Stimulated activated CD4-positive, alpha-beta T cell treated with anti-CD3 and anti-CD28 coated beads, Interleukin-12 subunit alpha, Interleukin-12 subunit beta, amount 100 ng/mL, for 48 hours (primary cell): ENCODE measurements at places on chromosomes 7 and 10.

- DNase-seq = no peak
Measured at GRCh38 chr7:128100949-128101713, 69.9 kb upstream of the LRRC4 start.

DNA sequence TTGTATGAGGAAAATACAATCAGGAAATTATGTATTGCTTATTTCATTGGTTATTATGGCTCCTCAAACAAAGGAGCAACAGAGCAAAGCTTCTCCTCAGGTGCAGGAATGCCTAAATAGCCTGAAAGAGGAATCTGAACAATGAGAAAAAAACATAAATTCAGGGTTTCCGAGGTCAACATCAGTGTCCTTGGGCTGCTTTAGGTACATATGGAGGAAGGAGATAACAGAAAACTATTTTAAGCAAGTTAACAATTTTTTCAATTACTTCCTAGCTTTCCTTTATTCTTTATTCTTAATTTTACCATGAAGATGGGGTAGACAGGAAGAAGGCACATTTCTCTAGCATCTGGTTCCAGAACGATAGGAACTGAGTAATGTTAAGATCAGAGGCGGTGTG, 14.0 kb downstream of the SLC16A9 start:
- no peak for DNase-seq

DNA sequence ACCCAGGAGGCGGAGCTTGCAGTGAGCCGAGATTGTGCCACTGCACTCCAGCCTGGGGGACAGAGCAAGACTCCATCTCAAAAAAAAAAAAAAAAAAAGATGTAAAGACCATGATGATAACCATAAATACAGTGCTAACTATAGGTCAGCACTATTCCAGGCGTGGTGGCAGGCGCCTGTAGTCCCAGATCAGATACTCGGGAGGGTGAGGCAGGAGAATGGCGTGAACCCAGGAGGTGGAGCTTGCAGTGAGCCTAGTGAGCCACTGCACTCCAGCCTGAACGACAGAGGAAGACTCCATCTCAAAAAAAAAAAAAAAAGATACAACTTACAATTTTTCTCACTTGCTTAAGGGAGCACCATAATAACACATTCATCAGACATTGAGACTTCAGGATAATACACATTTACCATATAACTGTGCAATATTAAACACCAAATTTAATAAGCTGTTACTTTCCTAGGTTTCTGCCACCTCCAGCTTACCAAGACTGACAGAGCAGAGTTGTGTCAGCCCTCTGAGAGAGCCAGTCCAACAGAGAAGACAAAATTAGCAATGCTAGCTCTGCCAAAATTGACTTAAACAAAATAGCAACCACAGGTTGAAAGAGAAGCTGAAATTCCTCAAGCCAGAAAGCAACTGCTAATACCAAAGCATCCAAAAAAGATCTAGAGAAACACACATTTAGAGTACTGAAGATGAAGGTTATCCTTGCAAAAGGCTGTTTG, 8.2 kb downstream of the DNA2 start:
- DNase-seq = no peak

- no peak for DNase-seq
Measured at GRCh38 chr10:86652361-86653202, 1.8 kb upstream of the OPN4 start.

GRCh38 chr10:67477868-67478267, 218.1 kb downstream of the CTNNA3 start:
- no peak for DNase-seq

DNA sequence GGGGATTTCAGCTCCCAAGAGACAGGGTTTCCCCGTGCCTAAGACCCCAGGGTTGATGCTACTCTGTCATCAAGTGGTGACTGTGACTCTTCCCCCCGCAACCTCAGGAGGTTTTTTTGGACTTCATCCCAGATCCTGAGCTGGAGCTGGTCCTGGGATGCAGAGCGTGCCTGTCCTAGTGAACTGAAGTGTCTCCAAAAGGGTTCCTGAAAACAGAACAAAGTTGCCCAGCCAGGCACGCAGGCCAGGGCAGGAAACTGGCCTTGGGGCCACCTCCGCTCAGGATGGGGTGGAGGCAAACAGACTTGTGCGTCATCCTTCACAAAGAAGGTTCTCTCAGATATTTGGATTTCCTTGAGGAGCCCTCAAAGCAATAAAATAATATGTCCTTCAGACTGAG, 118.9 kb downstream of the ITIH5 start:
- DNase-seq = no peak

DNA sequence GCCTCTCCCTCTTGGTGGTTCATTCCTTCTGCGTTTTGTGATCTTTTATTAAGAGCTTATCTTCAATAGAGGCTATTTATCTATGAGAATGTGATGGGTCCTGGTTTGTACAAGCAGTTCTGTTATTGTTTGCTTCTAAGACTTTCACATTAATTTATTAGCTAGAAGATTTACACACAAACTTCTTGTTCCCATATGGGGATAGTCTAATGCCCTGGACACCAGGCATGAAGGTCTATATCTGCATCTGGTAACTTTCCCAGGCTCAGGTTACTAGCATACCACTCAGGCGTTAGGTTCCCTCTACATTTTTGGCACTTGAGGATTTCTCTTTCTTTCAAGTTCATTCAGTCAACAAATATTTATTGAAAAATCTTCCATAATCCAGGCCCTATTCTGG, 7.7 kb downstream of the XPNPEP1 start:
- DNase-seq = no peak

- DNase-seq = no peak
Measured at GRCh38 chr7:48782511-48782910, 141.8 kb upstream of the CDC14C start.

GRCh38 chr10:69057951-69058297, 30.0 kb upstream of the SRGN start:
- no peak for DNase-seq

- DNase-seq = no peak
Measured at GRCh38 chr10:119761106-119761505, 35.3 kb downstream of the INPP5F start.

DNA sequence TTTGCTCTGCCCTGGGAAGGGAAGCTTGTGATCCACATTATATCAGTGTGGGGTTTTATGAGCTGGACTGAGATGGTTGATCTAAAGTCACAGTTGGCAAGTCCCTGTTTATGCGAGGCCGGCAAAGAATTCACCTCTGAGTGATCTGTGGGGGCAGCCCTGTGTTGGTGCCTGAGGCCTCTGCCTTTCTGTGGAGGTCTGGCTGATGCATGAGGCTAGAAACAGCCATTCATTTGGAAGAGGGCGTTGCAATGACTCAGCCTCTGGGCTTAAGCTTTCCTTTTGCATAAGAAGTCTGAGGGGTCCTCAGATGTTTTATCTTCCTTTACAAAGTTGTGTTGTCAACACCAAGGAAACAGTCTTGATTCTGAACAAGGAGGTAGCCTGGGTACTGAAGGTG, 126.9 kb downstream of the MGMT start:
- DNase-seq = no peak

- no peak for DNase-seq
Measured at GRCh38 chr7:17936321-17936720, 4.0 kb downstream of the SNX13 start.

DNA sequence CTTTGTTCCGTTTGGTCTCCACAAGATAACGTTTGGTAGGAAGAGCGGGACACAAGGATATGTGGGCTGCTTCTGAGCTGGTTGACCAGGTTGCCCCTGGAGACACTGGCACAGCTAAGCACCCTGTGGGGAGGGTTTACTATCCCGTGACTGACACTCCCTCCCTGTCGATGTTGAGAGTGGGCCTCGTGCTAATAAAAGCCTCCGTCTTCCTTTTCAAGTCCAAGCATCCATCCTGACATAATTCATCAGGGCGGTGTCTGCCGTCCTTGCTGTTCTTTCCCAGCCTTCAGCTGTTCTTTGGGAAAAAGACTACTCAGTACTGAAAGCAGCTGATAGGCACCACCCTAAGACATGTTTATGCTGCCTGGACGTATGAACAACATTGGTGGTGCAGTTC, 49.6 kb downstream of the SHH start:
- no peak for DNase-seq

DNA sequence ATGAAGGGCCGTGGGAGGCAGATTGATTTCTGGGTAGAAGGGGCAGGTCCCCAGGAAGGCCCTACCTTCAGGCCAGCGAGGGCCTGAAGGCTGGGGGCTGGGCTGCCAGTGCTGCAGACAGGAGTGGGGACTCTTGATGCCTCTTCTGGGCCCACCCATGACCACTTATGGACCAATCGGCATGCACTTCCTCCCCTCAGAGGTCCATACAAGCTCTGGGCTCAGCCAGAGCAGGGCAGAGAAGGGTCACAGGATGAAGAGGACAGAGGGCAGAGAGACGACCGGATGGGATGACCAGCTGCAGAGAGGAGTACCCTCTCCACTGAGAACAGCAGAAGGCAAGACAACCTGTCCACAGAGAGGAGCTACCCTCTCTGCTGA, 120.1 kb downstream of the DYNC2I1 start:
- DNase-seq = no peak

- DNase-seq = no peak
Measured at GRCh38 chr10:5645944-5646617, 20.3 kb downstream of the ASB13 start.

DNA sequence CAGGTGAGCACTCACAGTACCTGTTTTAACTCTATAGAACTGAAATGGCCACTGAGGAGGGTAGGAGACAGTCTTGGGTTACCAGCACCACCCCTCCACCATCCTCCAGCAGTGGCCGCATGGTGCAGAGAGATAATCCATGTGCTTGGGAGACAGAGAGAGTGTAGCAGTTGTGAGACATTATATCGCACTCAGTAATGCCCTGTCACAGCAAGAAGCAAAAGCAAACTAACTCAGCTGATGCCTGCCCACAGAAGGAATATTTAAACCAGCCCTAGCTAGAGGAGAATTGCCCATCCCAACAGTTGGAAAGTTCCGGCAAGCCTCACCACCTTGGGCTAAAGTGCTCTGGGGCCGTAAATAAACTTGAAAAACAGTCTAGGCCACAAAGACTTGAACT, 58.8 kb upstream of the HBP1 start:
- no peak for DNase-seq

DNA sequence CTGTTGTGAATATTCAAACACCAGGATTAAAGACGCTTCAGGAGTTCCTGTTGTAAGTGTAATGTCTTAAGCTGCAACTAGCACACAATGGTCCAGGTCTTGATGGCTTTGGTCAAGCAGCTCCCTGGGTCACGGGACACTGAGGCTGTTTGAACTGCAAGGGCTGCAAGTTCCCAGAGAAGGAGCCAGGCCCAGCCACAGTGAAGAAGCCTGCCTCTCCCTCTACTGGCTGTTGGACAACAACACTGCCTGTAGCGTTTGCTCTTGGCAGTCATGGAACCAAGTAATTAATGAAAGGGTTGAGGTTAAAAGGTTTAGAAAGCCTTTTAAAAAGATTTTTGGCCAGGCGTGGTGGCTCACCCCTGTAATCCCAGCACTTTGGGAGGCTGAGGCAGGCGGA, 31.9 kb upstream of the GUSB start:
- DNase-seq = no peak

DNA sequence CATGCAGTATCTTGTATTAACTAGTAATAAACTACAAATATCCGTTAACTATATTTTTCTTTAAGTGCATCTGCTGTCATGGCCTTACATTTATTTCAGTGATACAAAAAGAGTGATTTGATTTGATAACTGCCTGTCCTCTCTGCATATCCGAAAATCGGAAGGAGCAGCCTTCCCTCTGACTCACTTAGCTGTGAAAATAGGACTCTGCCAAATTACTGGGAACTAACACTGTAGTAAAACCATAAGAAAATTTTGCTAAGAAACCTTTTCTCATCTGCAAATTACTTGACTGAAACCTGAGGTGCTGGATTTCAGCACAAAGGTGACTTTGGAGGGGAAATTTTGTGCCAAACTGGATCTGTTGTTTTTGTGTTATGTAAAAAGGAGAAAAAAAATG, 176.6 kb upstream of the MKLN1 start:
- DNase-seq = no peak

GRCh38 chr7:23467806-23468525, 2.3 kb downstream of the IGF2BP3 start:
- no peak for DNase-seq

DNA sequence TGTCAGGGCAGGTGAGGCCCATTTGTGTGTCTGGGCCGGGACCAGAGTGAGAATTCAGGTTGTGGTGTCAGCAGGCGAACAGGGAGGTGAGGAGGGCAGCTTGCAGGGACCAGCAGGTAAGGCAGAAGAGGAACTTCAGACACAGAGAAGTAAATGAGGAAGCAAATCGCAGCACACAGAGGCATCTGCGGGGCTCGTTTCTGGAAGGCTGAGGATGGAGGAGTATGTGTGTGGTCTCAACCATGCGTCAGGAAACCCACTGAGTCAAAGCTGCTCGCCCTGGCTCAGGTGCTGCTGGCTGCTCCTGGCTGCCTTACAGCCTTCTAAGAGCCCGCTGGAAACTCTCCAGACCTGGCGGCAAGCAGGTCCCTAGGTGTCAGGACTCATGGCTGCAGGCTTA, 26.9 kb upstream of the PITRM1 start:
- DNase-seq = no peak

DNA sequence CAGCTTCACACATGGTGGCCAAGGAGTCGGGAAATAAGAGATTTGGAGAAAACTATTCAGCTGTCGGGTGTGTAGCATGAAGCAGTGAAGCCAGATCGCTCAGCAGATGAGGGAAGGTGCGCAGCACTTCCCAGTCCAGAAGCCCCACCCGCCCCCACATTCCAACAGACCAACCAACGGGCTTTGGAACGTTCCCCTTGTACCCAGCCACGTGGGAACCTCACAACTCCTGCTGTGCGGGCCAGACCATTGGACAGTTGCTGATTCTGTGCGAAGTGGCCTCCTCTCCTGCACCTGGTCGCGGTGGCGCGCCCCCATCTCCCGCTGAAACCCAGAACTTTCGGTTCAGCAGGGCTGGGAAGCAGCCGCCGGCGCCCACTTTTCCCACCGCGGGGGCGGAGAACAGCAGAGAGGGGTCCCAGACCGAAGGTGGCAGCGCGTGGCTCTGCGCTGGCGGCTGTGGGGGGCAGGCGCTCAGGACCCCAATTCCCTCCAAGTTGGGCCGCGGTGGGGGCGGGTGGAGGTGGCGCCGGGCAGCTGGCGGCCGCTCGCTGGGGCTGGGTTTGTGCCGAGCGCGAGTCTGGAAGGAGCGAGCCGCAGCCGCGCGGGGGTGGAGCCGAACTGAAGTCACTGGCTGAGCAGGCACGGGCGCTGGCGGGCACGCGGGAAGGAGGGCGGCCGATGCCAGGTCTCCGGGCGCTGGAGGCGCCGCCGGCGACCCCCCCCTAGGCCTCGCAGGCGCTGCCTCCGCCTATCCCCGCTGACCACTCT, 1301.5 kb upstream of the SORCS1 start:
- no peak for DNase-seq

DNA sequence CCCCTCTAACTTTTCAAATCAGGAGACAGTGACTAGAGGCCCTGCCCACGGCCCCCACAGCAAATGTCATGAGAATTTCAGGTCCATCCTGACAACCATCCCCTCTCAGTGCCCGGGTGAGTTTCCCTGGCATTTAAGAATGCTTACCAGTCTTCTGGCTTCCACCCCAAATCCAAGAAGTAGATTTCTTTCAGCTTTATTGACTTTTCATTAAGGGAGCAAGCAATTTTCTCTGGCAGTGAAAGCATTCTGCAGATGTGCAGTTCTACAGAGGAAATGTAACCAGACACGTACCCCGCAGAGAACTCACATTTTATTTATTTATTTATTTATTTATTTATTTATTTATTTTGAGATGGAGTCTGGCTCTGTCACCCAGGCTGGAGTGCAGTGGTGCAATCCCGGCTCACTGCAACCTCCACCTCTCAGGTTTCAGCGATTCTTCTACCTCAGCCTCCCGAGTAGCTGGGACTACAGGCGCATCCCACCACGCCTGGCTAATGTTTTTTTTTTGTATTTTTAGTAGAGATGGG, 120.9 kb upstream of the KCTD7 start:
- DNase-seq = no peak
